Pulmonary artery endothelial cell (primary cell): ENCODE measurements at places on chromosomes 16 and 17. TPM values are rescaled to one million over a fixed set of nuclear protein-coding genes. Genes with fewer than 3 reads are reported as not detected.

- no peak for DNase-seq
Observed at GRCh38 chr16:77885571-77886295, 97.4 kb downstream of the VAT1L start.

DNA sequence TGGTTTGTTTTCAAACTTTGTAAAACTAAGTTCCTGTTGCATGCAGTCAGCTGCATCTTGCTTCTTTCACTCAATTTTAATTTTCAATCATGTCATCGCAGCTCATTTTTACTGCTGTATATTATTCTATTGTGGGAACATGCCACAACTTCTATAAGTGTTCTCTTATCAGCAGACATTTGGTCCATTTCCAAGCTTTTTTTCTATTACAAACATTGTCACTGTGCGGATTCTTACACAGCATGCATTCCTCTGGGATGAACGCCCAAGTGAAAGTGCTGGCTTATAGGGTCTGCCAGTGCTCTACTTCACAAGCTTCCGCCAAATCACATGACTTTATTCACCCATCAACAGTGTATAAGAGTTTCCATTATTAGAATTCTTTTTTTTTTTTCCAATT, 22.7 kb downstream of the GINS3 start:
- peak; percentile 45 for DNase-seq

DNA sequence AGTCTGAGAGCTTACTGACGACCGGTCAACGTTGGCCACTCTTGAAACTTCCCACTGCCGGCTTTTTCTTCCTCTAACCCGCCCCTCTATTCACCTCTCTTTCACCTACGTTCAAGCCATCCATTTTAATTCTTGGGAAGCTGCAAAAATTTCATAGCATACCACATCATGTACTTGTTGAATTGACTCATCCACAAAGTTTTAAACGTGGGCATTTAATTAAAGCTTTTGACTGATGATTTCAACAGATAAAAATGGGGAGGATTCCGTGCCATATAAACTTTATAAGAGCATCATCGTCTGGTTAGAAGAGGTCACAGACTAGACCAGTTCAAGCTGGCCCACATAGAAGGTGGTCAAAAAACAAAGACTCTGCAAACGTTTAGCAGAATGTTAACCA, 22.5 kb downstream of the VPS53 start:
- DNase-seq, result no peak

DNA sequence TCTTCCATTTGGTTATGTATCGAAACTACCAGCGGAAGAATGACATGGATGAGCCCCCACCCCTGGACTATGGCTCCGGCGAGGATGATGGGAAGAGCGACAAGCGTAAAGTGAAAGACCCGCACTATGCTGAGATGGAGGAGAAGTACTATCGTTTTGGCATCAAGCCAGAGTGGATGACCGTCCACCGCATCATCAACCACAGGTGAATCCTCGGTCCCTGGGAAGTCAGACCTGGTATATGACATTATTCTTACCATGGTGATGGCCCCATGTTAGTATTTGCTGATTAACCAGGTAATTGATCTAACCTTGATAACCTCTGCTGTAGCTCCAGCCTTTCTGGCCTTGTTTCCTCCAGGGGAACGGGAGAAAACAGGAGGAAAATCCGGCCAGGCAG, 8.5 kb downstream of the CHD3 start:
- DNase-seq, result no peak

DNA sequence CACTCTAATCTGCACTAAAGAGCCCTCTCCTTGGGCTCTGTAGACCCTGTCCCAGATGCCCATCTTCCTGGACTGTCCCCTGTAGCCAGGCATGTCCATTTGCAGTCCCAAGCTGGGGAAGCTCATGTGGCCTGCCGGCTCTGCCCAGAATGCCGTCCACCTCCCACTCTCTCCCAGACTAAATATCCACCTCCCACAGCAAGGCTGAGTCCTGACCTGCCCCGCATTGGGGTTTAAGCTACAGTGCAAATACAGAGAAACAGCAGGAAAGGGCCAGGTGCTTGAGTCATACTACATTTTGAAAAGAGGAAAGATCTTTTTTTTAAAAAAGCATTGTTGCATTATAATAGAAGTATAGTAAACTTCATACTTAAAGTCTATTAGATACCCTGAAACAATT, 3.0 kb downstream of the ST6GALNAC2 start:
- DNase-seq, result no peak

- DNase-seq, result no peak
Observed at GRCh38 chr17:48756830-48757251, 28.3 kb upstream of the HOXB13 start.

DNA sequence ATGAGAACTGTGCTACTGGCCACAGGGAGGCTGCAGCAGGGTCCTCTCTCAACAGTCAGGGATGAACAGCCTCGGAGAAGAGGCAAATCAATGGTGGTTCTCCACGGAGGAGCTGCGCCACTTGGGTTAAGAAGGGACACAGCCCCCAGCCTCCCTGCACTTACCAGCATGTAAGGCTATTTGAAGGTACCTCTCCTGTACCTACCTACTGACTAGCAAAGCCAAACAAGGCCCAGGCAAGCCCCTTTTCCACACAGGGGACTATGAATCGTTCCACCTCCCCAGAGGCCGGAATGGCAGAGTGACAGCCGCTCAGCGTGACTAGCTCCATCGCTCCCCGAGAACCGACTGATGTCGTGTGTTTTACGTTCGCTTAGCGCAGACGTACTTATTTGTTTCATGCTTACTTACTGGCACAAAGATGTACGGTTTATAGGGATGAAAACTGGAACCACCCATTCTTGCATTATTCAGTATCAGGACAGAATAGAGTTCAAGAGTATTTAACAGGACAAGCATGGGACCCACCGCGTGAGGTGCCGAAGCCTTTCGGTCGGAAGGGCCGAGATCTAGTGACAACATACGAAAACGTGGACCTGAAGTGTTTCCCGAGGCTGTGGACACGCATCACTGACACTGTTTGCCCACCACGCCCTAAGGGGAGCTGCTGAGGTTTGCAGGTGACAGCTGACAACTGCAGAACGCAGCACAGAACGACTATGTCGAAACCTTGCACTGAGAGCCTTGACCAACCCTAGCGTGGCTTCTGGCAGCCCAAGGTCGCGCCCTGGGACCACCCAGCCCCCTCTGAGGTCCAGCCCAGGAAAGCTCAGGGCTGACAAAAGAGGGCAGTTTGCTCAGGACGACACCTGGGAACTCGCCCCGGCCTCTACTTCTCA, 1.0 kb downstream of the TEPSIN start:
- DNase-seq, result no peak

GRCh38 chr16:72284042-72284789, 112.3 kb upstream of the PMFBP1 start:
- no peak for DNase-seq

GRCh38 chr17:48426019-48426665, 3.9 kb downstream of the SKAP1 start:
- peak; percentile 1 for DNase-seq

DNA sequence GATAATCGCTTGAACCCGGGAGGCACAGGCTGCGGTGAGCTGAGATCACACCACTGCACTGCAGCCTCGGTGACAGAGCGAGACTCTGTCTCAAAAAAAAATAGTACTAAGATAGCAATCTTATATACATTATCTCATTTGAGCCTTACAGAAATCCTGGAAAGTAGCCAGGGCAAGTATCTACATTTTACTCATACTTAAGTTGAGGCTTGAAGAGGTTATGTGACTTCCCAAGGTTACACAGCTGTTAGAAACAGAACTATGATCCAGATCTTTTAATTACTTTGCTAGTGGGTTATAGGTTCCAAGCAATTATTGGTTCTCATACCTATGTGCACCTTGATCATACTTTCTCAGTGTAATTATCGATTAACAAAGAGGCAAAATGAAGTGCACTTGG, 15.4 kb downstream of the C17orf78 start:
- no peak for DNase-seq

- DNase-seq, result no peak
Observed at GRCh38 chr17:43395165-43395564, 3.6 kb upstream of the ARL4D start.

DNA sequence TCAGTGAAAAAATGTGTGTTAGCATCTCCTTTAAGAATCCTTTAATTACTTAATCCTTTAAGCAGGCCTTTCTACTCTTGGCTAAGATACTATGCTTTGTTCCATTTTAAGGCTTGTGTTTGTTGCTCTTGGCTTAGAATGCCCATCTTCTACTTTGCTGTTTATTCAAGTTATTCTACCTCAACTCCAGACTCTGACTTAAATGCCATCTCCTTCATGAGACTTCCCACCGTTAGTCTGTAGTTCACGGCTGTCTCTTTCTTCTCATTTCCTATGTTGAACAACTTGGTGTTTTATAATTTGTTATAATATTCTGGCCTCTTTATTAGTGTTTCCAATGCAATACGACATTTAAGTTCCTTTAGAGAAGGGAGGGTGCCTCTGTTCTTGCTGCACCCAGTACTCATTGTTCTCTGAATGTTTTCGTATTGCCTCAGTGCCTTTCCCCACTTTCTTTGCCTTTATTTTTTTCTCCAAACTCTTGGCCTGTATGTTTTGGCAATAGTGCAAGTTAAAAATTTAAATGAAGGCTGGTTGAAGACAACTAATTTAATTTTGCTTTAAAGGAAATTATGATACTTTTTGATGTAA, 6.1 kb upstream of the KRT10 start:
- no peak for DNase-seq

GRCh38 chr16:56852401-56852730, 12.6 kb upstream of the SLC12A3 start:
- DNase-seq, result no peak

DNA sequence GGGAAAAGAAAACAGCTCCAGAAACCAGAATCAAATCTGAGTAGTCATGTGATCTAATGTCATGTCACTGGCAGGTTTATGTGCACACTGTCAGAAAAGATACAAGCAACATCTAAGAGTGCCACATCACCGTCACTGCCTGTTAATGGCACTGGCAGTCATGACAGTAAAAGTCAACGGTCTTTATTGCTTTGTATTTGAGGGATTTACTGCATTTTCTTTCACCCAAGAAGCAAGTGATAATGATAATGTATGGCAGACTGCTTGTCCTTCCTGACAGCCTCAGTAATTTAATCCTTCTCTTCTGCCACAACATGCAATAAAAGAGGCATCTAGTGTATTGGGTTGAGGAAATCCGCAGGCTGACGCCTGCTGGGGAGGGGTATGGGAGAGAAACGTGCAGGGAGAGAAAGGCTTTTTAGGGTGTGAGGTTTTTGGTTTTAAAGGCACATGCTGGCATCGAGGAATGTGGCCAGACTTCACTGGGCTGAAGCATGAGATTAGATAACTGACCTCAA, 92.4 kb downstream of the RPGRIP1L start:
- no peak for DNase-seq

- DNase-seq, result no peak
Observed at GRCh38 chr16:4393240-4393600, 21.6 kb downstream of the VASN start.

DNA sequence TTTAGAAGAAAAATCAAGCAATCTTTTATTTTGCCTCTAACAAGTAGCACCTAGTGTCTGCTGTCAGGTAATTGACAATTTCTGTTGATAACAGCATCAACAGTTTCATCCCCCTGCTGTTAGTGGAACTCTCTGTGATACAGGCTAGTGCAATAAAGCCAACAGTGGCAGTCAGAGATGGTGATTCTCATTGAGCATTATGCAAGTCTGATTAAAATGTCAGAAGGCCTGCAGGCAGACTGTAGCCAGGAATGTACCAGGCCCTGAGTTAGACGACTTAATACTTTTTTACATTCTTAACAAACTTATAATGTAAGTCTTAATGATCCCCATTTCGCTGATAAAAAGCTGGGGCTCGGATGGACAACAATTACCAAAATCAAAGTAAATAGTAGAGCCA, 14.6 kb downstream of the CYLD start:
- DNase-seq, result no peak

- no peak for DNase-seq
Observed at GRCh38 chr16:82672676-82673075, 45.9 kb downstream of the CDH13 start.

GRCh38 chr16:86019446-86020047, 120.6 kb downstream of the IRF8 start:
- DNase-seq, result no peak

DNA sequence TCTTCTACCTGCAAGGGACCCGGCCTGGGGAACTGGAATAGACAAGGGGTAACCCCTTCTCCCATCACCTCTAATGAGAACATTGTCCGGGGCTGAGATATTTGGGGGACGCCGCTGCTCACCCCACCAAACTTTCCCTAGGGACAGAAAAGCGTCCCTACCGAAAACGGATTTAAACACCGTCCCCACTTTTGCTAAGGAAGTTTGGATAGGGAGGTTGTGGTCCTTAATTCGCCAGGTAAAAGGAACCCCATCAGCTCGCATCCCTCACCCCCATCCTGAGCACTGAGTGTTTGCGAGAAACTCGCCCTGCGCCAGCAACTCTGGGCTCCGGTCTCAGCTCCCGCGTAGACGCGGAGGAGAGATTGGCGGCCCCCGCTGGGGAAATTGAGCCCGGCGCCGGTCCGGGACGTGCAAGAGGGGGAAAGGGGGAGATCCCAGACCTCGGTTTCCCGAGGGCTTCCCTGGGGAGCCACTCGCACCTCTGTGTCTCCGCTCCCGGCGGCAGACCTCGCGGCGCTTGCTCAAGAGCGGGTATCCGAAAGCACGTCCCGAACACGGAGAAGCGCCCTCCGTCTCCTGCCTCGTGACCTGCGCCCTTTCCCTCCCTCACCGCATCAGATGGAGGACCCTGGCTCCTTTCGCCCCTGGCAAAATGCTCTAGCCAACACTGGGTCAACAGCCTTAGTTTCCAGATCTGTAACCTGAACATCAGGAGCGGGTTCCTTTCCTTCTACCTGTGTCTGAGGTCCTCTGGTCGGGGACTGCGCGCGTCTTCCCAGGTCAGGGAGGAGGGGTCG, 3.1 kb upstream of the SOX9 start:
- no peak for DNase-seq

The HBZ gene
- total RNA-seq, result not detected in 2 replicates

The WNK4 gene
- 0.33 and 2.6 TPM in 2 replicates for total RNA-seq

The CSH2 gene
- not detected in 2 replicates for total RNA-seq

The TEKT3 gene
- not detected in 2 replicates for total RNA-seq

The ZNF319 gene
- total RNA-seq, result 2.7 and 4.1 TPM in 2 replicates

The DLG4 gene
- total RNA-seq, result 11.3 and 12.5 TPM in 2 replicates

The RAPGEFL1 gene
- total RNA-seq, result 0.46 and 0.99 TPM in 2 replicates

The MYO15B gene
- 1.6 and 10.5 TPM in 2 replicates for total RNA-seq

The CCDC144A gene
- total RNA-seq, result 2.6 and 7.2 TPM in 2 replicates

The NME4 gene
- total RNA-seq, result 42.2 and 87.8 TPM in 2 replicates

The ADCY9 gene
- 6.3 and 14.5 TPM in 2 replicates for total RNA-seq

The MT1G gene
- total RNA-seq, result not detected in 2 replicates

The RHBDF1 gene
- total RNA-seq, result 24.9 and 26.2 TPM in 2 replicates

The ITGAD gene
- total RNA-seq, result not detected in 2 replicates

The SIRT7 gene
- 19.1 and 28.3 TPM in 2 replicates for total RNA-seq

The CLDN9 gene
- not detected in 2 replicates for total RNA-seq

The CCDC200 gene
- not detected in 2 replicates for total RNA-seq

The CPHXL2 gene
- total RNA-seq, result not detected in 2 replicates

The ERN1 gene
- 9.9 and 14.1 TPM in 2 replicates for total RNA-seq
